ENCODE measurements at places on chromosomes 7 and 10. TPM values are rescaled to one million over a fixed set of nuclear protein-coding genes. Genes with fewer than 3 reads are reported as not detected.

DNA sequence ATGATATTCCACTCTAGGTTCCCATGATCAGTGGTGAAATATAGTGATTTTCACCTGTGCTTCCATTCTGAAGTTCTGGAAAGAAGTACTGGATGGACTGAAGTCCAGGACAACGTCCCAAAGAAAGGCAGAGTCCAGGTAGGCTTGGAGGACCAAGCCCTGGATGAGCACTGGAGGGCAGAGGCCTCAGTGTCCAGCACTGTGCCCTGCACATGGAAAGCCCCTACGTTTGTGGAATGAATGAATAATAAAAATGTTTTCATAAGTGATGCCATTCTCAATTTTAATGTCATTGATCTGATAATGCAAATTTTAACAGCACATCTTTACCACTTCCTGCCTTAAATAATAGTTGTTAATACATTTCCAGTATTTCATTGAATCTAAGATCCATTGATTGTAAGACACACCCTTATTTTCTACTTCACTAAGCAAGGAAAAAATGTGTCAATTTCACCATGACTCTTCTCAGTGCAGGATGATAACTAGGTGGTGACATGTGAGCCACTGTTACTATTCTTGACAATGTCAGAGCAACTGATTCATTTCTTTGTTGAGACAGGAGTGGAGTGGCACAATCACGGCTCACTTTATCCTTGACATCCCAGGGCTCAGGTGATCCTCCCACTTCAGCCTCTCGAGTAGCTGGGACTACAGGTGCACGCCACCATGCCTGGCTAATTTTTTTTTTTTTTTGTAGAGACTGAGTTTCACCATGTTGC is 35.2 kb downstream of the ZNF783 start:
- H3K27me3 ChIP-seq: no peaks in the 10 kb centered on the region
- no peaks in the 10 kb centered on the region for H3K4me1 ChIP-seq
- no peak overlapping the region for H3K27ac ChIP-seq
- DNase-seq: no peak
- no peak overlapping the region for H3K4me3 ChIP-seq

DNA sequence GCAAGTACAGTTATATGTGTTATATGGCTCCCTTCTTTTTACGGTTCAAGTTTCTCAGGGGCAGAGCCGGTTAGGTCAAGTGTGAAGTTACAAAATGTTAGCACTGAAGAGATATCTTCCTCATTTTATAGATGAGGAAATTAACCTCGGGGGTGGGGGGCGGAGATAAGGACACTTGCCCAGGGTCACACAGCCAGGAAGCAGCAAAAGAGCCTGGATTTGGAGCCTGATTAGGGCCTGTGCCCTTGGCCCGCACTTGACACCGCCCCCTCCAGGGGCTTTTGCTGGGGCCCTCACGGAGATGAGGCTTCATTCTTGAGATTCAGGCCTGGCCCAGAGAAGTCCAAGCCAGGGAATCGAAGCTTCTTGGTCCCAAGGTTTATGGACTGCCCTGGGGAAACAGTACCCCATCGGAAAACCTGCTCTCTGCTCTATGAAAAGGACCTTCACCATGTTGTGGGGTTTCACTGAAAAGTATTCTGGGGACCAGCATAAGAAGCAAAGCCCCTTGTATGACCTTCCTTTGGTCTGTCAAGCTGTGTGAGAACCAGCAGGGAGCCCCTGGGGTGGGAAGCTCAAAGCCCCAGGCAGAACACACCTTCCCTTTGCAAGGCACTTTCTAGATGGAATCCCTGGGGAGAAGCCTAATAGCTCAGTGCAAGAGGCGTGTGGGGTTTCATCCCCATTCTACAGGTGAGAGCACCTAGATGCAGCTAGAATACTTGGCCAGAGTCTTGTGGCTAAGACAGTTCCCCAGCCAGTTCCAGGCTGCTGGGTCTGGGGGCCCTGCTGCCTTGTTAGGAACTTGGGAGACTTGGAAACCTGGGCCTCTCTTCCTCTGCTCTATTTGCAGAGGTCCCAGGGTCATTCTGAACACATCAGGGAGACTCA is 21.9 kb downstream of the UNC5B start:
- no peak for DNase-seq
- H3K4me3 ChIP-seq: no peak overlapping the region
- H3K36me3 ChIP-seq: no peaks in the 10 kb centered on the region
- H3K4me1 ChIP-seq: peaks cover 24% of the 10 kb centered on the region
- no peak overlapping the region for H3K27ac ChIP-seq
- no peaks in the 10 kb centered on the region for H3K27me3 ChIP-seq

Gene POMZP3
- 8.3 TPM for total RNA-seq

Gene CPXM2
- total RNA-seq: 3.4 TPM

- no peak overlapping the region for H3K4me3 ChIP-seq
- no peaks in the 10 kb centered on the region for H3K4me1 ChIP-seq
- no peaks in the 10 kb centered on the region for H3K27me3 ChIP-seq
- no peak overlapping the region for H3K27ac ChIP-seq
- DNase-seq: no peak
These were observed 479.8 kb upstream of the SEMA3A start for GRCh38 chr7:84674236-84674913.

Gene AGBL3
- total RNA-seq: 0.35 TPM

- H3K27ac ChIP-seq: no peak overlapping the region
- DNase-seq: no peak
- H3K4me1 ChIP-seq: no peaks in the 10 kb centered on the region
These were observed 100.5 kb downstream of the PRKAG2 start for GRCh38 chr7:151776446-151776845.

Gene PLEKHA1
- 36.3 TPM for total RNA-seq

- H3K27me3 ChIP-seq: no peaks in the 10 kb centered on the region
- H3K4me1 ChIP-seq: peaks cover 5% of the 10 kb centered on the region
- peak overlapping the region; percentile 70 for H3K4me3 ChIP-seq
- no peak for DNase-seq
These were observed 2.4 kb downstream of the NAMPT start for GRCh38 chr7:106282390-106282789.

DNA sequence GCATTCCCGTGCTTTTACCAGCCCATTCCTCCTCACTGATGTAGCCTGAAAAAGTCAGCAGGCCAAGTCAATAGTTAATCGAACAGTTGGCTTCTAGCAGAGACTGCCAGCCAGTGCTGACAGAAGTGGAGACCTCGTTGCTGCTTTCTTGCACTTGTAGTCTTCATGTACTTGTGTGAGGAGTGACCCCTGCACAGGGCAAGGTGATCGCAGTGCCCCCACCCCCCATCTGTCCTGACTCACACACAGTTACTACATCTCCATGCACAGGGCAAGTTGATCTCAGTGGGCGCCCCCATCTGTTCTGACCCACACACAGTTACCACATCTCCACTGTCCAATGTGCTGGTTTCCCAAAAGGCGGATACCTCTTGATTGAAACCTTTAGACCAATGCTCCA is 34.2 kb downstream of the C10orf71 start:
- H3K4me1 ChIP-seq: no peaks in the 10 kb centered on the region
- no peak overlapping the region for H3K27ac ChIP-seq
- H3K36me3 ChIP-seq: no peaks in the 10 kb centered on the region
- no peaks in the 10 kb centered on the region for H3K27me3 ChIP-seq
- DNase-seq: no peak

DNA sequence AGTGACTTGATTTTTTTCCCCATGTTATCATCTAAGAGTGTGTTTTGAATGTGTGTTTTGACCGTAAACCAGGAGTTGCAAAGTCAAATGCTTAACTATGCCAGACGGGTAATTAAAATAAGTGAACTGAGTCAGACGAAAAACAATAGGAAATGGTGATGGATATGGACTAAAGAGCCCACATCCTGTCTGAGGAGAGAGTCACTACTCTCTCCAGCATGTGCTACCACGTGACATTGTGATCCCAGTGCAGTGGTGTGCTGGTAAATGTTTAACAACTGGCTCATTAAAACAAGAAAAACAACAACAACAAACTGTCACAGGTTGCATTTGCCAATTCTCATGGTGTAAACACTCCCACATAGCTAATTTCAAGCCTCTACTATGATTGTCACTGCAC is 164.3 kb downstream of the SUGCT start:
- no peaks in the 10 kb centered on the region for H3K4me1 ChIP-seq
- H3K4me3 ChIP-seq: no peak overlapping the region
- no peaks in the 10 kb centered on the region for H3K36me3 ChIP-seq
- H3K27me3 ChIP-seq: no peaks in the 10 kb centered on the region
- no peak for DNase-seq

- no peak for DNase-seq
- H3K27ac ChIP-seq: no peak overlapping the region
These were observed 12.7 kb downstream of the TASOR2 start for GRCh38 chr10:5697342-5697741.

DNA sequence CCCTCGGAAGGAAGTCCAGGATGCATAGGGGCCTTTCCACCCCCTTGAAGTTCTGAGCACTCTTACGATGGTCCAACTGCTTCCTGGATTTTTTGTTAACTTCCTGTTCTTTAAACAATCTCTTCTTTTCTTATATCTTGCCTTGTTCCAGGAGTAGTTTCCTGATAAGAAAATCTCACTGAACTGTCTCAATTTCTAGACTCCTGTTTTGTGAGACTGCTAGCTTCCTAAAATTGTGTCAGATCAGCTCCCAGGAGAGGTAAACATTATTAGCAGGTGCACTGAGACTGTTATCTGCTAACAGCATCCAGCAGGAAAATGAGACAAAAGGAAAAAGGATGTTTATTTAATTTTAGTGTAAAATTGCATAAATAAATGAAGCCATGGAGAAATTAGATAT is 106.2 kb upstream of the PITRM1 start:
- no peak overlapping the region for H3K4me3 ChIP-seq
- no peak for DNase-seq

Gene MRLN
- total RNA-seq: not detected

- no peak for DNase-seq
- H3K36me3 ChIP-seq: no peaks in the 10 kb centered on the region
- H3K27ac ChIP-seq: peak overlapping the region; percentile 64
- H3K27me3 ChIP-seq: no peaks in the 10 kb centered on the region
- no peak overlapping the region for H3K4me3 ChIP-seq
- no peaks in the 10 kb centered on the region for H3K4me1 ChIP-seq
These were observed 4.6 kb upstream of the MDFIC start for GRCh38 chr7:114917211-114917839.

DNA sequence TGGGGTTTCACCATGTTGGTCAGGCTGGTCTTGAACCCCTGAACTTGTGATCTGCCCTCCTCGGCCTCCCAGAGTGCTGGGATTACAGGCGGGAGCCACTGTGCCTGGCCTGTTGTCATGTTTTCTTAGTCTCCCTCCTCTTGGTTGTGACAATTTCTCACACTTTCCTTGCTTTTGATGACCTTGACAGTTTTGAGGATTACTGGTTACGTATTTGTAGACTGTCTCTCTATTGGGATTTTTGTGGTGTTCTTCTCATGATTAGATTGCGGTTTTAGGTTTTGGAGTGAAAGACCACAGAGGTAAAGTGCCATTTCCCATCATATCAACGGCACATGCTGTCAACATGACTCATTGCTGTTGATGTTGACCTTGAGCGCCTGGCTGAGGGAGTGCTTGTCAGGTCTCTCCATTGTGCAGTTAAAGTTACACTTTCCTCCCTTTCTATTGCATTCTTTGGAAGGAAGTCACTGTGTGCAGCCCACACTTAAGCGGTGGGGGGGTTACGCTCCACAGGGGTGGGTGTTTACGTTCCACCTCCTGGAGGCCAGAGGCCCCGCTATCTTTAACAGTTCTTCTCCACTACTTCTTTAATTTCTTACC is 10.8 kb downstream of the NEURL1 start:
- no peak overlapping the region for H3K4me3 ChIP-seq
- H3K4me1 ChIP-seq: no peaks in the 10 kb centered on the region
- H3K36me3 ChIP-seq: no peaks in the 10 kb centered on the region
- no peaks in the 10 kb centered on the region for H3K27me3 ChIP-seq

GRCh38 chr10:50382576-50383023 is 131.3 kb upstream of the ASAH2 start:
- no peak for DNase-seq
- H3K36me3 ChIP-seq: no peaks in the 10 kb centered on the region
- H3K27ac ChIP-seq: no peak overlapping the region
- H3K4me3 ChIP-seq: no peak overlapping the region
- no peaks in the 10 kb centered on the region for H3K27me3 ChIP-seq
- peaks cover 59% of the 10 kb centered on the region for H3K4me1 ChIP-seq

GRCh38 chr7:104208421-104208780 is 588 bp upstream of the ORC5 start:
- no peak for DNase-seq
- no peaks in the 10 kb centered on the region for H3K27me3 ChIP-seq
- peak overlapping the region; percentile 88 for H3K27ac ChIP-seq
- peaks cover 31% of the 10 kb centered on the region for H3K4me1 ChIP-seq
- peaks cover 8% of the 10 kb centered on the region for H3K36me3 ChIP-seq

- DNase-seq: no peak
- H3K36me3 ChIP-seq: peaks cover 44% of the 10 kb centered on the region
- peak overlapping the region; percentile 81 for H3K27ac ChIP-seq
- H3K4me1 ChIP-seq: peaks cover 57% of the 10 kb centered on the region
- no peaks in the 10 kb centered on the region for H3K27me3 ChIP-seq
- H3K4me3 ChIP-seq: no peak overlapping the region
These were observed 83.6 kb downstream of the RNF216 start for GRCh38 chr7:5697754-5698424.

DNA sequence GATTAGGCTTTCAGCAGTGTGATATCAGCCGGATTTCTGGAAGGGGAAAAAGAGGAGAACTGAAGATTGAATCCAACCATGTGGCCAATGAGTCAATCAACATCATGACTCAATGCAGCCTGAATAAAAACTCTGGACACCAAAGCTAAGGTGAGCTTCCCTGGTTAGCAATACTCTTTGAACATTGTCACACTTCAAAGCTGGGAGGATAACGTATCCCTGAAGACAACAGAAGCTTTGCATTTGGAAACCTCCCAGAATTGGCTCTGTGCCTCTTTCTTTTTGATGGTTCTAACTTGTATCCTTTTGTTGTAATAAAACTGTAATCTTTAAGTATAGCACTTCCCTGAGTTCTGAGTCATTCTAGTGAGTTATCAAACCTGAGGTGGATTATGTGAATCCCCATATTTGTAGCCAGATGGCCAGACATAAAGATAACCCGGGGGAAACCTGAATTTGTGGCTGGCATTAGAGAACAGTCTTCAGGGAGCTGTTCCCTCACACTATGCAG is 284.4 kb downstream of the IPMK start:
- no peak overlapping the region for H3K27ac ChIP-seq
- H3K36me3 ChIP-seq: no peaks in the 10 kb centered on the region
- no peaks in the 10 kb centered on the region for H3K27me3 ChIP-seq
- DNase-seq: no peak

Gene JMJD1C
- 77.8 TPM for total RNA-seq

DNA sequence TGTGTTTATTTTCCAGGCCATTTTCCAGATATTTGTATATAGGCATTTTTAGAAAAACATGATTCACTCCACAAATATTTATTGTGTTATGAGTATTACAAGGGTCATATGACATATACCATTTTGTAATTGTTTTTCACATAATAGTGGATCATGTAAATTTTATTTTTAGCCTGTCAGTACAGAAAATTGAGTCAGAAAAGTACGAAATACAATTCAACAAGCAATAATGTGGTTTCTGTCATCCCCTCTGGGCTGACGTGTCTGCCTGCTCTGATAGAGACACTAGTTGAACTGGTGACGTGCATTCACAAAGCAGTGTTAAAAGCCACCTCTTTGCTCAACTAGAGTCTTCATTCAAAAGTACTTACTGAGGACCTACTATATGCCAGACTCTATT is 97.9 kb upstream of the STEAP1B start:
- DNase-seq: no peak
- no peaks in the 10 kb centered on the region for H3K4me1 ChIP-seq
- H3K36me3 ChIP-seq: no peaks in the 10 kb centered on the region
- no peak overlapping the region for H3K4me3 ChIP-seq
- no peaks in the 10 kb centered on the region for H3K27me3 ChIP-seq
- H3K27ac ChIP-seq: no peak overlapping the region

- H3K27me3 ChIP-seq: no peaks in the 10 kb centered on the region
- H3K4me1 ChIP-seq: no peaks in the 10 kb centered on the region
- H3K36me3 ChIP-seq: peaks cover 4% of the 10 kb centered on the region
These were observed 305.1 kb upstream of the IMMP2L start for GRCh38 chr7:111867348-111867931.

Measured in esophagus squamous epithelium (tissue), 5 donors.